ENCODE measurements at places on chromosomes 4 and X. TPM values are rescaled to one million over a fixed set of nuclear protein-coding genes. Genes with fewer than 3 reads are reported as not detected.

Gene HERC3
- total RNA-seq = 28.5 TPM

- DNase-seq = no peak
These were observed 30.9 kb downstream of the QDPR start for GRCh38 chr4:17480955-17481354.

DNA sequence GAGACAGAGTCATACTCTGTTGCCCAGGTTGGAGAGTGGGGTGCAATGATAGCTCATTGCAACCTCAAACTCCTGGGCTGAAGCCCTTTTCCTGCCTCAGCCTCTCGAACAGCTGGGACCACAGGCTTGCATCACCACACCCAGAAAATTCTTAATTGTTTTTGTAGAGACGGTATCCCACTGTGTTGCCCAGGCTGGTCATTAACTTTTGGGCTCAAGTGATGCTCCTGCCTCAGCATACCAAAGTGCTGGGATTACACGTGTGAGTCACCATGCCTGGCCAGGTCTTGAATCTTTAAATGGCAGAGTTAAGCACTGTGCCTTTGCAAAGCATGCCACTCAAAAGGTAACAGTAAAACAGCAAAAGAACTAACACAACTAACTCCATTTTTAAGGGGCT lies 28.6 kb upstream of the BBS12 start:
- no peak for DNase-seq

DNA sequence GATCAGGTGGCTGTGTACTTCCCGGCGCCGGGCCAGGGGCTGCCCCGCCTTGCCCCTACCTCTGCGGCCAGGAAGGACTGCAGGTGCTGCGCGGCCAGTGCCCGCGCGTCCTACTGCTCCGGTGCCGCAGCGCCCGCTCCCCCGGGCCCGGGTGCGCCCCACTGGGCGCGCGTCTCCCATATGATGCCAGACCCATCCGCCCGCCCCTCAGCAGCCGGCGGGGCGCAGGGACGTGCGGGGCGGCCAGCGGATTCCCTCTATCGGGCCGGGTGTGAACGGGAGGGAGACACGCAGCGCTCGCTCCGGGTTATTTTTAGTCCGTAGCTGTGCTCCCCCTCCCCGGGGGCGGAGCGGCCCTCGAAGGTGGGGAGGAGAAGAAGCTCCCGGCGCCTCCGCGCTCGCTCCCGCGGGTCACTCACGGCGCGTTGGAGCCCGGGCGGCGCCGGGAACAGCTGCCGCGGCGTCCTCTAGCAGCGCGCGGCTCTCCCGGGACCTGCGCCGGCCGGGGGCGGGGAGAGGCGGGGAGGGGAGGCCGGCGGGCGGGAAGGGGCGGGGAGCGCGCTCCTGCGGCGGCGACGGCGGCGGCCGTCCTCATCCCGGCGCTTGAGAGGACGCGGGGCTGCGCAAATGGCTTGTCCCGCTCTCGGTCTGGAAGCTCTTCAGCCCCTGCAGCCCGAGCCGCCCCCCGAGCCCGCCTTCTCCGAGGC lies 103.6 kb downstream of the UCHL1 start:
- peak; percentile 30 for DNase-seq

GRCh38 chr4:3708103-3708510 lies 58.1 kb upstream of the ADRA2C start:
- DNase-seq = peak; percentile 38

GRCh38 chrX:42992199-42992943 lies 214.4 kb upstream of the PPP1R2C start:
- no peak for DNase-seq

DNA sequence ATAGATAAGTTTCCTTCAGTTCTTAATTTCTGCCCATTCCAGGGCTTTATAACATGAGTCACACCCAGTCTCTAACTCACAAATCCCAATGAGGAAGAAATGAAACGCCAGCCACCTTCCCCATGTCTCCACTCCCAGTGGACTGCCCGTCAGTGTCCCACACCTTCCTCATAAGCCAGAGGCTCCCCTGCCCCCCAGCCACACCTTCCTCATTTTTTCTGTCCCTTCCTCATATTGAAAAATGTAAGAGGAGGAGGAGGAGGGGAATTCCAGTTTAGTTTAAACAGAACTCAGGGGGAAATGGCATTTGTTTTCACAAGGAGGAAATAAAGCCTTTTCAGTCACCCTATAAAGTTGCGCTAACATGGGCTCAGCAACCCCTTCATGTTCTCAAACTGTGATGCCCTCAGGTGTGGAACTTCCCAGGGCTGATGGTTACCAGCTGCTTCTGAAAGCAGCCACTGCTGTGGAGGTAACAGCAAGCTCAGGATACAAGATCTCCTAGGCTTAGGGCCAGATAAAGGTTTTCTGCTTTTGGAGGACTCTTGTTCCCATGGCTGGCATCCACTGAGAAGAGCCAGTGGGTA lies 97.8 kb downstream of the PARM1 start:
- no peak for DNase-seq
